ENCODE measurements at places on chromosomes 13 and 19.

GRCh38 chr13:23794267-23795161 is 94.7 kb downstream of the MIPEP start:
- DNase-seq: no peak

GRCh38 chr19:51354742-51355148 is 11.4 kb downstream of the ETFB start:
- DNase-seq: no peak

- DNase-seq: no peak
These were observed 798 bp upstream of the COX6B2 start for GRCh38 chr19:55355213-55355821.

DNA sequence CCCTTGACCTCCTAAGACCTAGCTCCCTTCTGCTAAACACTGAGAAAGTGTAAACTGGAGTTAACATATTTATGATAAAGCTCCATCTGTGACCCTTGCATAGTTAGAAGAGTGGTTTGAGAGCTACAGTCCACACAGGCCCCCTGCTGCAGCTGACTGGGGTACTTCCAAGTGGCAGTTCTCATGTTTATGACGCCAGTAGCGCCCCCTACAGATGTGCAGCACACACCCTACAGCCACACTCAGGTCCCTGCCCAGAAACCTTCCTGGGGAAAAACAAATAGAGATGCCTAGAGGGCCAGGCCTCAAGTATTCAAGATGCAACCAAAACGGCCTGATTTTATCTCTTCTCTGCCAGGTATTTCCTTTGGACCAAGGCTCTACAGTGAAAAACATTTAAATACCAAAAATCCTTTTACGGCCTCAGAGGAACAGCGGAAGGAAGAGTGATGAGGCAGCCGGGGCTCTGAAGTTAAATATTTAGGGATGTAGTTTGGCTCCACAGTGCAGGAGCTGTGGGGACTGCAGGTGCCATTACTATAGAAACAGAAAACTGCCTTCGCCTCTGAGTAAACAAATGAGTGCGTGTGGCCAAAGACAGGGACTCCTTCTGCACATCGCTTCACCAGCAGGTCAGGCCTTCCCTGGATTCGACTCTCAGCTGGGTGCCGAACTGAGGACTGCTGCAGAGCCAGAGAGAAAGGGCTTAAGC is 553.1 kb downstream of the EFNB2 start:
- no peak for DNase-seq
